AG08395 (cell line): ENCODE measurements at places on chromosomes 13 and 19.
A peak's percentile ranks its signal among the peaks of the same experiment; 100 is the strongest.

- DNase-seq: no peak
Observed at GRCh38 chr19:20422216-20423205, 143.1 kb downstream of the ZNF737 start.

DNA sequence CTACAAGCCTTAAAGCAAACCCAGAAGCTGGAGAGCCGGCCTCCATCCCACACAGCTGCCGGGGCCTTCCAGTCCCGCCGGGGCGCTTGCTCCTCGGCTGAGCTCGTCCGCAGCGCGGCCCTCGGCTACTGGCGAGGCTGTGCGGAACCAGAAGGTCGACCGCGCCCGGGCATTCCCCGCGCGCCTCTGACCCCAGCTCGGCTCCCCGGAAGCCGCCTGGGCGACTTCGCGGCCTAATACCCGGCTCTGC lies 863 bp downstream of the ANKRD10 start:
- DNase-seq: no peak

- no peak for DNase-seq
Observed at GRCh38 chr13:86914757-86915156, 756.4 kb upstream of the SLITRK5 start.

DNA sequence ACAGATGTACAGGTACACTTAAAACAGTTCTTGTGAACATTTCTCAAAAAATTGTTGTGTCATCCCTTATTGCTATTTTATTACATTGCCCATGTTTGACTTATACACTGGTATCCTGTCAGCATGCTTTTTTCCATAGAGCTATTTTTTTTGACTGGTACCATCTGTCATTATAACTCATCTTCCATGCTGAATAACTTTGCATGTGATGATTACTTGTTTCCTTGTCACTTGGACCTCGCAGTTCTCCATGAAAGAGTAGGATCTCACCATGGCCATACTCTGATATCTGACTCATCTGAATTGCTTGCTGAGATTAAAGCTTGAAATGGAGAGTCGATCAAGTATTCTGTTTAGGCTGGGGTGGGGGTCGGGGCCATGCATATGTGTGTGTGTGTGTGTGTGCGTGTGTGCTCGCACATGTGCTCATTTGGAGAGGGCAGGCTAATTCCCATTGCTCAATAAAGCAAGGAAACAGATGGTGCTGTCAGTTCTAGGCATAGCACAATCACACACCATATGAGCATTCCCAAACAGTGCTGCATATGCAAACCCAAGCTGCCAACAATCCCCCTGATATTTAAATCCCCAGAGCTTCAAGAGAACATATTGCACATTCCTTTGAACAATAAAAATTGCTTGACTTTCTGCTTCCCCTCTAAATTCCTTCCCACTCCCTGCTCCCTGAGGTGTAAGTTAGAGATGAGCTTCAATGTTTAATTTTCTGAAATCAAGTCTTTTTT lies 62.9 kb downstream of the NHLRC3 start:
- no peak for DNase-seq

- DNase-seq: no peak
Observed at GRCh38 chr13:32141462-32141861, 109.9 kb downstream of the FRY start.

DNA sequence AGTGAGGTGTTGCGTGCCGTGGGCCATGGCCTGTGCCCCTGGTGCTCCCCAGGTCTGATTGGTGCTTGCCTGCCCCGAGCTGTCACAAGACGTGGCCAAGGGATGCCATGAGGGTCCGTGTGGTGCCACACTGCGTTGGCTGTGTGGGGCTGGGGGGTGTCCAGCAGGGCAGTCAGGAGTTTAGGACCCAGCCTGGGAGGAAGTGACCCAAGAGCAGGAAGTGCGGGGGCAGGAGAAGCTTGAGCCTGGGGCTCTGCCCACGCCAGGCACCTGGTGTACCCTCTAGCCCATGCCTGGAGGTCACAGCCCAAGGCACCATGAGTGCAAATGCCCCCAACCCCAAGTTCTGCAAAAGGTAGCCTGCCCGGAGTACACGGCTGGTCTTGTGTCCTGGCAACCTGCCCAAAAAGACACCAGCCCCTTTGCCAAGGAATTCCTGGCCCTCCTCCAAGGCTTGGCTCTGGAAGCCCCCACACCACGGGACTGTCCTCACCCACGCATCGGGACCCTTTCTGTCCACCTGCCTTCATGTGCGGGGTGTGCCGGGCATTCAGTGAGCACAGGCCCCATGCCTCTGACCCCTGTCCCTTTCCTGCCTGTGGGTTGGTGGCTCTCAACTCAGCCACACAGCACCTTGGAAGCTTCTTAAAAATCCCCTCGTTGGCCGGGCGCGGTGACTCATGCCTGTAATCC lies 24.9 kb downstream of the MPND start:
- no peak for DNase-seq

DNA sequence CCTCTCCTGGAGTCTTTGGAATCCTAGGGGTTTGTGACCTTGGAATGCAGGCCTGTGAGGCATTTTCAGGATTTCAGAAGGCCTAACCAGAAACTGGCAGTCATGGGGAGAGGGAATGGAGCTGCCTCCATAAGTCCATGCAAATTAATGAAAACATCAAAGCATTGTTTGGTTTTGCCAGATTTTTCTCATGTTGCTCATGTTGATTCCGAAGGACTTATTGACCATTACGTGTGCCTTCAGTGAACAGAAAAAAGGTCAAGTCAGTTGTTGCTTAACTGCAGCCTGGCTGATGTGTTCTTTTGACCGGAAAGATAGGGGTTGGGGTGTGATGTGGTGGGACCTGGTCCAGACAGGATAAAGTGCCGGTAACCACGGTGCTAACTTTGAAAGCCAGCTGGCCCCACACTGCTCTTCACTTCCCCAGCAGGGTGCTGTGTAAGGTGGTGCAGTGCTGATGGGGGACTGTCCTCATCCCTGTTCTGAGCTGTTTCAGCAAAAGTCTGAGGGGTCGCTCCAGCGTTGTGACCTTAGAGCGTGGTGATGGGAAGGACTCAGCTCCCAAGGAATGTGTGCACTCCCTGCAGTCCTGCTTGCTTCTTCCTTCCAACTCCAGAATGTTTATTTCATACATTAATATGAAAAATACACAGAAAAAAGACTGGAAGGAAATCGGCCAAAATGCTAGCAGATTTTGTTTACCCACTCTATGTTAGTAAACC lies 3.5 kb downstream of the RNF113B start:
- DNase-seq: peak; percentile 92

DNA sequence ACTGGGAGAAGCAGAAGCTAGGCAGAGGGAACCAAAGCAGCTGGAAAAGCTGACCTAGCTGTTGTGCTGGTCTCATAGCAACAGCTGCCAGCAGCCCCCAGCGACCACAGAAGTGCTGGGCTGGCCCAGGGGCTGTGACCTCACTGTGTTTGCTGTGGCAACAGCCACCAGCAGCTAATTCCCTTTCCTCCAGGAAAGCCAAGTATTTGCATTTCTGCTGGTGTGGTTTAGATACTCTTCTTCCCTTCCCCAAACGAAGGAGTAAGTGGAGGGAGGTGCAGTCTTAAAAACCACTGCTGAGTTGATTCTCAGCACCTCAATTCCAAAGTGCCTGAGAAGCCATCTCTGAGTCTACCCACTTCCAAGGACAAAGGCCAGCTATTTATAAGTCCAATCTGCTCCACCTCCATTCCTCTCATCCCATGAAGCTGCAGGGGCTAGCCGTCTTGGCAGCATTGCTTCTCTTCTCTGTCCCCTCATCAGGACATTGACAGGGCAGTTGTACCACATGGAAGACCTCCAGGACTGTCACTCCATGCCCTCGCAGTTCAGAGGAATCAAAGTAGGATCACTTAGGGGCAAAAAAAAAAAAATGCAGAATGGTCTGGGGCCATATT lies 11.5 kb upstream of the CCDC97 start:
- peak; percentile 94 for DNase-seq

GRCh38 chr13:74026753-74027152 lies 107.5 kb downstream of the KLF12 start:
- no peak for DNase-seq

GRCh38 chr19:30521937-30522336 lies 149.8 kb downstream of the ZNF536 start:
- DNase-seq: no peak

- no peak for DNase-seq
Observed at GRCh38 chr19:10286803-10287737, at the start of gene ICAM4. ICAM4 (plus strand) TSS chr19:10286955; CDS start chr19:10287013, 58 bp downstream.

GRCh38 chr19:639253-640160 lies at the start of gene FGF22:
FGF22 (plus strand) TSS chr19:639879; CDS start chr19:639926, 47 bp downstream.
- DNase-seq: peak; percentile 99

GRCh38 chr13:65768545-65768944 lies 1461.6 kb downstream of the PCDH9 start:
- no peak for DNase-seq

DNA sequence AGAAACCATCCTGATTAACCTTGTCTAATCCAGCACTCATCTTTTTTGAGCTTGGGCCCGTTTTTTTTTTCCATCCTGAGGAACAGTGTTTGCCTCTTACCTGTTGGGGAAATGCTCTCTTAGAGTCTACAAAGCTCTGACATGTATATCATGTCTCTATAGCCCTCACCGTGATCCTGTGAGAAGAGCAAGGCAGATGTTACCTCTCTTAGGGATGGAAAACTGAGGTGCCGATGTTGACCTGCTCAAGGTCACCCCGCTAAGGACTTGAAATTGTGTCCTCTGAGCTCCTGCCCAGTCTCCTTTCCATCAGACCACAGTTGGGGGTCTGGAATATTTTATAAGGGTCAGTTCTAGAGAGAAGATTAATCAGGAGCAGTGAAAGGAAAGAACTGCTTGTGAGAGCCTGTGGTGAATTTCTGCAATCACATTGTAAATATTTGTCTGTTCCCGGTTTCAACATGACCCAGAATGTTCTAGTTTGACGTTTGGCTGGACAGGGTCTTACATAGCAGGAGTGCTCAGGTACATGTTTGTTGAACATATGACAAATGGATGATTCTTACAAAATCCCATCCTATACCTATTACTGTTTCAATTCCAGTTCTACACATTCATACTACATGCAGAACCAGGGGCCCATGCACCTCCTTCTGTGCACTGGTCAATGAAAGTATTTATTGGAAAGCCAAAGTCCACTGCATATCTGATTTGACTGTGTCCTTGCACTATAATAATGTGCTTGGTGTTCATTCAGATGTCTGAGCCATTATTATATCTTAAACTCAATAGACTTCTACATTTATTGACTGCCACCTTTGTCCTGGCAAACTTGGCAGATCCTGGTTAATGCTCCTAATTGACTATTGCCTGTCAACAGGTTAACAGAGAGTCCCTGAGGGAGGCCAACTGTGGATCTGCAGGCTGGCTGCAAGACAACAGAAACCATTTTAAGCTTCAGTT lies 12.1 kb downstream of the SLC25A15 start:
- no peak for DNase-seq

DNA sequence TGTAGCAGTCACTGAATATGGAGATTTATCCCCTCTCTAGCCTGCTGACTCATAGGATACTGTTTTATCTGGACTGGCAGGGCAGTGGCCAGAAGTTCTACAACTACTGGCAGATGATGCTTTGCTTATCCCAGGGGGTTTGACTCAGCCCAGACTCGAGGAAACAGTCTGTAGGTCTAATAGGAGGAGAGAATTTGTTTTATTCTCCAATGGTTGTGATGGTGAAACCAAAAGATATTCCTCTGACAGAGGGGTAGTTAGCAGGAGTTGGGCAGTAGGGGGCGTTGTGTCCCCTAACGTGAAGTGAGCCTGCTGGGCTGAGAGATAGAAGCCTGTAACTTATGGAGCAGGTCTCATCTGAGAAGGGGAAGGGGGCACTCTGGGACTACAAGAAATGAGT lies 74.9 kb downstream of the WTIP start:
- peak; percentile 19 for DNase-seq

- DNase-seq: no peak
Observed at GRCh38 chr13:94177041-94177440, 302.4 kb downstream of the DCT start.

DNA sequence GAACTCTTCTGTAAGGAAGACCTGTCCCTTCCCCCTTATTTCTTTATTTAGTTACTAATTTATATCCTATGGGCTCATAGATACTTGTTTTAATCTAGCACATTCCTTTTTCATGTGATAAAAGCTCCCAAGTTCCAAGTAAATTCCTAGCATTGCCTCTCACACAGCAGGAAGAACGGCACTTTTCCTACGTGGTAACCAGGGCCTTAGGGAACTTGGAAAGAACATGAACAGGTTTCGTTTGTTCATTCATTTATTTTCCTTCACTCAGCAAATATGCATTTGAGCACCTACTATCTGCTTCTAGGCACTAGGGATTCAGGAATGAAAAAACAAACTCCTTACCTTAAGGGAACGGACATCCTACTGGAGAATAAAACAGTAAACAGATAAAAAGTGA lies 125.1 kb downstream of the SIPA1L3 start:
- no peak for DNase-seq

GRCh38 chr19:2719920-2720776 lies 1.0 kb downstream of the DIRAS1 start:
- peak; percentile 82 for DNase-seq

GRCh38 chr19:35565016-35565856 lies 1.8 kb upstream of the ATP4A start:
- DNase-seq: no peak

GRCh38 chr19:4633140-4633967 lies 6.0 kb upstream of the TNFAIP8L1 start:
- peak; percentile 65 for DNase-seq

DNA sequence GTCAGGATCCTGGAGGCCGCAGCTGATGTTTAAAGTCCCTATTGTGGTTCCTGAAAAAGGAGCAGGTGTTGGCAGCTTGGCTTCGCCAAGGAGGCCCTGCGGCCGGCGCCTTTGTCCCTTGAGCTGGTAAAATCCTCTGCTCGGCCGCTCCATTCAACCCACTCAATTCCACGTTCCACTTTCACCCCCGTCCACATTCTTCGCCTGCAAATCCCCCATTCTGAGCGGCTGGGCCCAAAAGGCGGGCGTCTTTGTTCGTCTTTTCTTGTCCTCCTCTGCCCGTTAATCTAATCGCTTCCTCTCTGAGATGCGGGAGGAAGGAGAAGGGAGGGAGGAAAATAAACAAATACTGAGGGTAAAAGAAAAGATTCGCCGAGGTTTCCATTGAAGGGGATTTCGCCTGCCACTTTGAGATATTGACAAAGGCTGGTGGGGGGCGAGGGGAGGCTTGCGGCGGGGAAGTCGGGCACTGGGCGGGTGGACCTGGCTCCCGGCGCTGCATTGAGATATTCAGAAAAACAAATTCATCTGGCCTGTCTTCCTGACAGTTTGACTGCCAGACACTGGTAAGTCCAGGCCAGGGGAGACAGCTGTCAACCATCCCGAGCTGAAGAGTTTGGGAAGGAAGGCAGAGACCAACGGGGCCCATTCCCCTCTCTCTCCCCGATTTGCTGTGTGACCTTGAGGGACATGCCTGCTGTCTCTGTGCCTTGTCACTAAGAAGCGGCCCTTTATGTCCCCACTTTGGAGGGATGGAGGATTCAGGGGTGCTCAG lies 37.6 kb downstream of the ZNRF4 start:
- no peak for DNase-seq

- DNase-seq: no peak
Observed at GRCh38 chr13:89937420-89937819, 1410.1 kb upstream of the MIR17HG start.

DNA sequence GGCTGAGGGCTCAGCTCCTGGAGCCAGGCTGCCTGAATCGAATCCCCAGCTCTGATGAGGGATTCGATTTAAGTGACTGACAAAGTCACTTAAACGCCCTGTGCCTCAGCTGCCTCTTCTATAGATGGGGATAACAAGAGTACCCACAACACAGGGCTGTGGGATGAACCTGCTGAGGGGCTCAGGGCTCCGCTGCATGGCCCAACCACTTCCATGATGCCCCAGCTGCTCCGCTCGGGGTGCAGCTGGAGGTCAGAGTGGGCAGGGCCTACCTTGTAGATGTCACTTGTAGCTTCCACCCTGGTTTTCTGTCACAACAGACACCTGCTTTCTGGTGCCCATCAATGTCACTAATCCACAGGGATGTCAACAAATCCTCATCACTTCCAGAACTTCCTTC lies 39.2 kb downstream of the STK24 start:
- DNase-seq: no peak
